ENCODE measurements at places on chromosomes 1 and 21.

DNA sequence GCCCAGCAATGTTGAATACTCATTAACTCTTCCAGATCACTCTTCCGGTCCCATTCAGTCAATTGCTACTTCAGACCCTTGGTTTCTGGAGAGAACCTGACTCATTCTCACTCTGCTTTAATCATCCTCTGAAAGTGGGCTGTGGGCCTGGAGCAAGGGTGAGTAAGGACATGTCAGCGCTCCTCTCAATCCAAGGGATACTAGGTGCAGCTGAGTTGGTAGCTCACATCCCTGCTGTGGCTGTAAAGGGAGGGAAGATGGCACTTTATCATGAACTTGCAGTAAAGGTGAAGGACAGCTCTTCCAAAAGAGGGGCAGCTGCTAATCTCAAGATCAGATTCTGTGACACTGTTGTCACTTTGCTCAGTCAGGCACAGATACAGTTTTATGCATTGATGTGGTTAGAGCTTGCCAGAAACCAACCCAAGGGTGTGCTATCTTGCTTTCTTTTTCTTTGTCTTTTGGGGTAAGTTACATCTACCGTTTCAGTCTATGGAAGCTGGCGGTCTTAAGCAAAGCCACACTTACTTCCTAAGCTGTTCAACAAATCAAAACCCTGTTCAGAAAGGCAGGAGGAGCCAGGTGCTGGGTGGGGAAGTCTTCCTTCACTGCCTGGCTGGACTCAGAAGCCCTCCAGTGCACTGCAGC is 26.5 kb upstream of the NTPCR start:
- no peak for DNase-seq

GRCh38 chr1:6351480-6352137 is 42.0 kb downstream of the ACOT7 start:
- peak; percentile 73 for DNase-seq

DNA sequence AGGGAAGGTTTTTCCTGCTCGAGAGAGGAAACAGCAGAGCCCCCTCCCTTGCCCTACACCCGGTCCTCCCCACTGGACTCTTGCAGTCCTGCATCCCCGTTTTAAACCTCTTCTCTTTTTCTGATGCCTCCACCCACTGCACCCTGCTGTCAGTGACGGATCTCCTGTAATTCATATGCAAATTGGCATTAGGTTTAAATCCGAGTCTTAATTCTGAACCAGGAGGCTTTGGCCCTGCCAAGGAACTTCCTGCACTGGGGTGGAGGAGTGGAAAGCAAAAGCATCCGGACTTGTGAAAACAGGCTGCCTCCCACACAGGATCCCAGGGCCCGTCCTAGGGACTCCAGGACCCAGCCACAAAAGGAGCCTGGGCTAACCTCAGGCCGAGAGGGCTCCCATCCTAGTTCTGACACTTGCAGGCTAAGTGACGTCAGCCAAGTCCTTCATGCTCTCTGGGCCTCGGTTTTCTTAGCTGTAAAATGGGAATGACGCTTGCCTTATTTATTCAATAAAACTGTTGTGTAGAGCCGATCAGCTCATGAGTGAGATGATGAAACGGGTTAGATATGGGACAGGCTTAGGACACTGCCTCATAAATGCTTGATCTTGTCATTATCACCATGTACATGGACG is 613.3 kb downstream of the AJAP1 start:
- DNase-seq, result no peak

DNA sequence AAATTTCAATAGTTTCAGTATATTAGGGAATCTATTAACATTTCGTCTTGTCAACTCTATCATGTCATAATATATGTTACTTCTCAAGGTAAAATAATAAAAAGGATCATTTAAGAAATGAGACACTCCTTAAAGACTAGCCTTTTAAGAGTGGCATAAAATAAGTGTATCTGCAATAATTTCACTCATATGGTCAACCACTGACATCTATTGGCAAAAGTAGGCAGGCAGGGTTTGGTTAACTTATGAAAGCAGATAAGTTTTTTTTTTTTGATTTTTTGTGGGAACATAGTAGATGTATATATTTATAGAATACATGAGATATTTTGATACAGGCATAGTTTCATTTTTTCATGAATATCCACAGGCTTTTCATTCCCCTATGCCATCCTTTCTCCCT is 5.5 kb upstream of the RGS21 start:
- peak; percentile 44 for DNase-seq

DNA sequence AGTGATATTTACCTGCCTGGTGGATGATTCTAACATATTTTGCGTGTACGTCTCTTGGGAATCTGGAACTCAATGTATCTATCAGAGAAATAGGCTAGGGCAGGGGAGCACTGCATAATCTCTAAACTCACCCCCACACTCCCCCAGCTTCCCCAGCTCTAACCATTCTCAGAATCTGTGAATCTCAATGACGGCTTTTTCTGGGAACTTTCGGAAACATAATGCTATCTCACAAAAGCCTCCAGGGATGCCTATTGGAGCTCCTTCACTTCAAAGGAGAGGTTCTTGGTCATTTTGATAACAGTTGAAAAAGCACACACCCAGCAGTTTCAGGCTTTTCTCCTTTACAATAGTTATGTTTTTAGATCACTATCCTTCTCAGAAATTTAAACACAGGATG is 113.8 kb upstream of the MAGI3 start:
- DNase-seq, result no peak

DNA sequence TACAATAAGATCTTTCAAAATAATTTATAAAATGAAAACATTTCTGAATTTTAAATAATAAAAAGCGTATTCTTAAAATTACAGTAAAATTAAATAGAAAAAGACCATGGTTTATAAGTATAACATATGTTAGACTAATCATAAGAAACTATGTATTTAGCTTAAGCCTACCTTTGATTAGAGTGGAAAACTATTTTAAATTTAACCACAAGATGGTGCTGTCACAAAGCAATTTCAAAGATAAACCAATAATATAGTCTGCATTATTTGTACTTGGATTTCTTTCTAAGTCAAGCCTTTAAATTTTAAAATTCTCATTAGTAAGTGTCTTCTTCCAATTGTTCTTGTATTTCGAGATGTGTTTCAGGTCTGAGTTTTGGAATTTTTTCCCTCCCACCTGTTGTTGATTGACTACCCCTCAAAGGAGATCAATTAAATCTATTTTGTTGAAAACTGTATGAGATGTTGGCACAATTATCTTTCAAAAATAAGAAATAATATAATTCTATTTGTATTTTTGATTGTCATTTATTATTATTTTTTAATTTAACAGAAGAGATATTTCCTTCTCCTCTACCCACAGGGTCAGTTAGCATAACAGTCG is 459.8 kb downstream of the KCNT2 start:
- DNase-seq, result peak; percentile 52

- DNase-seq, result no peak
Measured at GRCh38 chr1:22562584-22563583, at the start of gene EPHA8. EPHA8 (plus strand) TSS chr1:22563489; CDS start chr1:22563636, 147 bp downstream.

DNA sequence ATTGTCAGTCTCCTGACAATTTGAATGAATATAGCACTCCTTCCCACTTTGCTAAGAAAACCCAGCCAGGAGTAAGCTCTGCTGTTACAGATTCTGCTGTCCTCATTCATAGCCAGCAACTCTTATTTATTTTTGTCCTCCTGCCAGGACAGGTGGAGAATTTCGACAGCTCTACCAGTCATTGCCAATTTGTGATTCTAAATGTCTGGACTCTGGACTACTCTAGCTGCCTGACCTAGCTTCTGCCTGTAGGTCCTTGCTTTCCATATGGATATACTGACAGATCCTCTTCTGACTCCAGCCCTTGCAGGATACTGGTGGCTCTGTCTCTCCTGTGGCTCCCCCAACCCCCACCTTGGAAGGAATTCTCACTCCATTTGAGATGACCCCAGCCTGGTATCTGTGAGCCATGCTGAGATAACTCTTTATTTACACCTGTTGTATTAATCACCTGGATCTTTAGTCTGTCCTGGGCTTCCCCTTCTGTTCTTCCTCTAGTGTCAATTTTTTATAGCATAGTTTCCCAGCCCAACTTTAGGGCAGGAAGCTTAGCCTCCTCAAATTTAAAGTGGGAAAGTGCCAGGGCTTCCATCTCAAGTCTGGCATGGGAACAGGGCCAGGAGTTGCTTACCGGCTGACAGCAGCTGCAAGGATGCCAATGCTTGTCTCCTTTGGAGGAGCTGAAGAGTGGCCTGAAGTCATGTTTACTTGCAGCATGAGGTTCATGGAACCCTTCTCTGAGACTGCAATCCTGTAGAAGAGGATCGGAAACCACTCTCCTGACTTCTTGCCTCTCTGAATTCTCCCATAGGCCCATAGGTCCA is 6.7 kb downstream of the PM20D1 start:
- DNase-seq, result no peak

DNA sequence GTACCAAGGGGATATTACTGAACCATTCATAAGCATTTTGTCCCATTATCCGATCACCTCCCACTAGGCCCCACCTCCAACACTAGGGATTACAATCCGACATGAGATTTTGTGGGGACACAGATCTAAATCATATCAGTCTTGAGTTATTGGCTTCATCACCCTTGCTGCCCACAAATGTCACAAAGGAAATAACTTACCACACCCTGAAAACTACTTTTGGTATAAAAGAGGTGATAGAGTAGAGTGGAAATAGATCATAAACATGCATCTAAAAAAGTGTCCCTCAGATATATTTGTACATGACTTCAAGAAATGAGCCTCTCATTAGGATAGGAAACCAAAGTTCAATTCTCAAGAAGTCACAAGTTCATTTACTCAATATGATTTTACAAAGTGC is 22.6 kb upstream of the FCRL3 start:
- no peak for DNase-seq
